ENCODE measurements at places on chromosomes 1 and 21.

DNA sequence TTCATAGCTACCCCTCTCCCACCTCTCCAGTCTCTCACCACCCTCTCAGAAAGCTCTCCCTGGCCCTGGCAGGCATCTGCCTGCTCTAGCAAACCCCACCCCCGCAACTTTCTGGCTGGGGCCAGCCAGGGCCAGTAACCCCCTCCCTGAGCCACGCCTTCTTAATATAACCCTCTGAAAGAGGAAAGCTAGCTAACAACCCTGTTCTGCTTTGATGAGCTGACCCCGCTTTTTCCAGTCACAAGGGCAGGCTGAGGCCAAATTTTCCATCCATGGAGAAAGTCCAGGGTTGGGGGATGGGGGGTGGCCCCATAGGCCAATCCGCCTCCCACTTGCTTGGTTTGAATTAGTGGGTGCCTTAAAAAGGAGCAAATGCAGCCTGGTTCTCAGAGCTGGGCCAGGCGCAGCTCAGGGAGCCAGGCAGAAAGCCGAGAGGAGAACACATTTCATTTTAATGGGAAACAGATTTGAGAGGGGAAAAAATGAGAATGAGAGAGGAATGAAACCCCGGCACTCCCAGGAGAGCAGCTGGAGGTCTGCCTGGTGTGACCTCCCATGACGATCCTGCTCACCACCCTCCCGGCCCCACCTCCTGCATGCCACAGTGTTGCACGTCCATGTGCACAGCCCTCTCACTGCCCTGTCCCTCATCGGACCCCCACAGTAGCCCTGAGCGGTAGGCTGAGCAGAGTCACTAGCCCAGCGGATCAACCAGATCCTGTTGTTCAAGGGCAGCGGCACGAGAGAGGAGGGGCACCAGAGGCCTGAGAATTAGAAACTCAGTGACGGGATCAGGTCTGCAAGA, 62.3 kb downstream of the OPTC start:
- no peak for DNase-seq

DNA sequence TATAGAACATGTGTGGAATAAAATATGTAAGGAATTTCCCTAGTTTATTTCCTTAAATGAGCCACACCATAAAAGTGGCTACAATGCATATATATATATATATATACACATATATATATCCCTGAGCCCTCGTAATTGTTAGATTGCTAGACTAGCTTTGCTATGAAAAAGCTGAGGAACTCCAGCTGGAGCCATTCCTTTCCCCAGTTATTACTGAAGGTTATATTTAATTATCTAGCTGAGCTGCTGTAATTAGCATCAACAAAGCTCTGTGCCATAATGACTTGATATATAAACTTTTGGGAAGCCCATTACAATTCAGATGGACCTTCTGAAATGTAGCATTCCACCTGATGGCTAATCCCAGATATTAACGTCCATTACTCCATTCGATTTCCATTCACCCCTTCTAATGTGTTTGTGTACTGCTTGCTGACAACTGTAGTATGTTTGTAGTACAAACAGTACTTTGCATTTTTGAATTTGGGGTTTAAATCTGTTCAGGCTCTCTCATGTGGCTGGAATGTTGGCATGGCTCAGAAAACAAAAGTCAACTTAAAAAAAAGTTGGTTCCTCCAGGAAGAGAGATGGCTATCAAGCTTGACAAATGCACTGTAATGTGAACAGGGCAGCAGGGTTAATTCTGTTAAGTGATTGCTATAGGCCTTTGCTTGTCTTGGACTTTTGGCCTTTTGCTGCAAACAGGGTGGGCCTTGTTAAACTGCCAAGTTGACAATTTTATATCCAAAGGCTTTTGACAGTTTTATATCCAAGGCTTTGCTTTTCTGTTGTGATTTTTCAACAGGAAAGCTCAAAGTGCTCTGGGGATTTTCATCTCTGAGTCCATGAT, 170.0 kb downstream of the LTN1 start:
- no peak for DNase-seq

DNA sequence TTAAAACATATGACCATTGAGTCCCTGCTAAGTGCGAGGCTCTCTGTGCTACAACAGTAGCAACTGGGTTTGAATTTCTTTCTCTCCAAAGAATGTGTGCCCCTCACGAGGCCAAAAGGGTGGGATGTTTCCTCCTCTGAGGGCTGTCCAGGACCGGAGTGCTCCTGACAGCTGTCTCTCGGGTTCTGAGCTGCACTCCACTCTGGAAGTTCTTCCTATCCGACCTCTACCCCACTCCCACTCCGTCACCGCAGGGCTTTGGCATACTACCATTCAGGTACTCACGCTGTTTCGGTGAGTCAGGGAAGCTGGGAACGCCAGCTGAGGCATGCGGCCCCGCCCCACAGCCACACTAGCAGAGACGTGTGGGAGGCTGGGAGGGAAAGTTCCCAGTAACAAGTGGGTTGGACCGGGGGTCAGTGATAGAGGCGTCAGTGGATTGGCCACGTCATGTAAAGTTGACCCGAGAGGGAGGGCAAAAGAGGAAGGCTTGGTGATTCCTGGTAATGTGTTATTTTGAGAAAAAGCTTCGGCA, 705 bp upstream of the SLC50A1 start:
- no peak for DNase-seq

DNA sequence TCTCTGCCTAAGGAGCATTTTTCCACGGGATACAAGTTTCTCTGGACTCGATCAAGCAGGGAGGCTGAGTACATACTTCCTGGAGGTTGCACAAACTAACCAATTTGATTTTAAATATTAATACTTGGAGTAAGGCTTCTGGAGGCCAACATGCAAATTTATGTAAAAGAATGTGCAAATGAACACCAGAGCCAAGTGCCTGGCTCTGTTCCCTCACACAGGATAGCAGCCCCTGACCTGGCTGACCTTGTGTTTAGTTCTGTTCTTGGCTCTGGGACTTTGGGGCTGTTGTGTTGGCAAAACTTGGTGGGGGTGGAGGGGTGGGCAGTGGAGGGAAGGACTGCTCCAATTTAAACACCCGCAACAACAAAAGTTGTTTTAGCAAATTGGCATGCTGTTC, 34.2 kb downstream of the CNIH3 start:
- DNase-seq: no peak

- no peak for DNase-seq
Observed at GRCh38 chr1:98739762-98740161, 78.2 kb downstream of the SNX7 start.

DNA sequence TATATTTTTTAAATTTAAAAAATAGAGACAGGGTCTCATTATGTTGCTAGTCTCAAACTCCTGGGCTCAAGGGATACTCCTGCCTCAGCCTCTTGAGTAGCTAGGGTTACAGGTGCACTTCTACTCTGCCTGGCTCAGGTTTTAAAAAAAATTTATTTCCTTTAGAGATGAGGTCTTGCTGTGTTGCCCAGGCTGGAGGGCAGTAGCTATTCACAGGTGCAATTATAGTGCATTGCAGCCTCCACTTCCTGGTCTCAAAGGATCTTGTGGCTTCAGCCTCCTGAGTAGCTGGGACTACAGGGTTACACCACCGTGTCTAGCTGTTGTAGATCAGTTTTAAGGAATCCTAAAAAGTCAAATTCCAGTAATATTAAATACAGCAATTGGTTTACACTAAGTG, 5.0 kb downstream of the RNF11 start:
- no peak for DNase-seq

DNA sequence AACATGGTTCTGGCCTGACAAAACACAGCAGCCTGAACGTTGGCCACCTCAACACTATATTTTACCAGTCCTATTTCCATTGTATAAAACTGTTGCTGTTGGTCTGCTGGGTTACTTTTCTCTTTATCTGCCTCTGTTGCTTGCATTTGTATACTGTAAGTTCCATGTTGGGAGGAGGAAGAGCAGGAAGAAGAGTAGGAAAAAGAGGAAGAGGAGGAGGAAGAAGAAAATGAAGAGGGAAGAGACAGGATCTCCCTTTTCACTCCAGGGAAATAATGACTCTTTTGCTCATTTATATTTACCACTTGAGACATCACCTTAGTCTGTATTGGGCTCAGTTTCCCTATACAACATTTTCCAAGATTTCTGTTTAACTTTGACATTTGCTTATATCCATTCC, 134.2 kb downstream of the PTPRC start:
- DNase-seq: no peak

DNA sequence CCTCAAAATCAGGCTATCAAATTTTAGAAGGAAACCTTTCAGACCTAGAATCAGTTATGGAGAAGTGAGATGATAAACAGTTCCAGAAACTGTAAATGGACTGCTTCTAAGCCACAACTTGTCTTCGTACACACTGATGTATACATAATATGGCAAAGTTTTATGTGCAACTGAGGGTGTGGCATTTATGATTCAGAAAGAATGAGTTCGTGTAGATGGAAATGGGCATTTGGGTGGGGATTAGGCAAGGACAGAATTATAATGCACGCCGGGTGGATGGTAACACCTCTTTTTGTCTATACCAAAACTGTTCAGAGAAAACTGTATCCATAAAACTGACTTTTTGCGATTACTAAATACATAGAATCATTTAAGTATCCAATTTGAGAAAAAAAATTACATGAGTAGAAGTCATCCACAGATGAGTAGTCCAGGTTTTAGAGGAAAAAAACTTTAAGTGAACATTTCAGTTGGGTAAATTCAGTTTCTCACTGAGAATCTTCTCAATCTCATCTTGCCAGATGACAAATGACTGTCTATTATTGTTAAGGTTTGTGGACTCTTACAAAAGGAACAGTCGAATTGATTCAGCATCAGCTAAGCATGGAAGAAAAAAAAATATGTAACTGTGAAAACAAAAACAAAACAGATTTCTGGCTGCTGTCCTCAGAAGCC, 22.5 kb downstream of the ERRFI1 start:
- no peak for DNase-seq

DNA sequence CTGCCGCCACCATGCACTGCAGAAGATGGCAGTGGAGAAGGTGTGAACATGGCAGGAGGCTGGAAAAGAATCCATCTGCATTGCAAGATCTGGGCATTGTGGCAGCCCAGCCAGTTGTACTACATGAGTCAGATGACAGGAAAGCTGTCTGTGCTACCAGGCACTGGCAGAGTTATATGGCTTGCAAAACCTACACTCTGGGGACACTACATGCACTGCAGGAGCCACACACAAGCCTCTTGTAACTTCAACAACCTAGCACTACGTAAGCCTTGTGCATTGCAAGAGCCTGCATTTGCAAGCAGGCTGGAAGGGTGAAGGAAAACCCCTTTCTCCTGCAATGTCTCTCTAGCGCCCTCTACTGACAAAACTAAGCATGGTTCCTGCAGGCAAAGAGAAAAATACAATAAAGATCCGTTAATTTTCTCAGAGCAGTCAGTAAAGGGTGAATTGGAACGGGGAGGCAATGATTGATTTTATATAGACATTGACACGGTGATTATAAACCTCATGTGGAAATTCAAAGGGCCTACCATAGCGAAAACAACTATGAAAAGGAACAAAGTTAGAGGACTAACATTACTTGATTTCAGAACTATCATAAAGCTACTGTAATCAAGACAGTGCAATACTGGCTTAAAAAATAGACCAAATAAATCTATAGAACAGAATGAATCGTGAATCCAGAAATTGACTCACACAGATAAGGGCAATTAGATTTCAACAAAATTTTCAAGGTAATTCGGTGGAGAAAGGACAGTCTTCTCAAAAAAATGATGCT, 26.2 kb upstream of the DYNLT5 start:
- DNase-seq: peak; percentile 36

- no peak for DNase-seq
Observed at GRCh38 chr1:162136760-162137159, 67.3 kb downstream of the NOS1AP start.

GRCh38 chr1:145955436-145955835, 2.4 kb downstream of the LIX1L start:
- no peak for DNase-seq

- no peak for DNase-seq
Observed at GRCh38 chr1:40003156-40004093, 37.1 kb upstream of the CAP1 start.

DNA sequence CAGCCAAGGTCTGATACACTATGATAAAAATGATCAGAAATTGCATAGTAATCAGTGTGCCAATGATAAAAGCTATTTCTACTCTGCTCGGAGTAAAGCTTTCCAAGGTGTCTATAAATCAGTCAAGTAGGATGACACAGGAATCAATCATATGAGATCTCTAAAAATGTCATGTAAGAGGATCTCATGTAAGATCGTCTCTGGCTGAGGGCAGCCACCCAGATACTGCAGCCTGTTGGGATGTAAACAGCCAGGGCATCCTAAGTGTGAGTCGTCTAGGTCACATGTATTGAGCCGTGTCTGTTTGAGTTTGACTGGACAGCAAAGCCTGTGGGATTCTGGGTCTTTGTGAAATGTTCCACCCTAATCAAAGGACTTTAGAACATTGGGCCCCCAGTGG, 2.8 kb upstream of the TEX35 start:
- DNase-seq: no peak

GRCh38 chr1:154911691-154912550, 24.6 kb downstream of the PMVK start:
- DNase-seq: no peak

- DNase-seq: no peak
Observed at GRCh38 chr1:209723756-209724693, 19.4 kb downstream of the HSD11B1 start.

GRCh38 chr21:39451332-39452206, at the start of gene SH3BGR:
Gene SH3BGR, plus strand, starts transcription at chr21:39451970. Its CDS starts 127 bp downstream, at chr21:39452097.
- no peak for DNase-seq

DNA sequence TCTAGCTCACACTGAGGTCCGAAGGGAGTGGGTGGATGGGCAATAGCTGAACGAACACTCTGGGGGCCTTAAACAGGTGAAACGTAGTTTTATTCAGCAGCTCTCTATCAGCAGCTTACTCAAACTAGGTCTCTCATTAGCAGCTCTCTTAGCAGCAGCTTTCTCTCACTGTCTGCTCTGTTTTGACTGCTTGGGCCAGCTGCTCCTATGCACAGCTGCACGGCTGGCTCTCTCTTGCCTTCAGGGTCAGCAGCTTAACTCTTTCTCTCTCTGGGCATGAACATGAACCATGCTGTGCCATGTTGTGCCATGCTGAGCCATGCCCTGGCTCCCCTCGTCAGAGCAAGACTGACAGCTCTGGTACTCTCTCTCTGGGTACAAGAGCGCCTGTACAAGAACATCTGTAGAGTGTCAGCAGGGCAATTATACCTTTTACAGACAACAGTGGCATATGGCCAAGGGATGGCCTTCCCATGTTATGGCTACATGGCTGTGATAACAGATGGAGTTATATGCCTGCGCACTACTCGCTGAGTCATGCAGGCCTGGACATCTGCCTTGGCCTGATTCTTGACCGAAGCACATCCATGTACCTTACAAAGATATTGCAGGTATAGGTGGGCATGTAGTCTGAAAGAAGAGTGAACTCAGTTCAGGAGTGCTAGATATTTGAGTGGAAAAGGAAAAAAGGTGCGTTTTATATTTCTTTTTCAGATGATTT, 152.4 kb downstream of the LEPR start:
- DNase-seq: no peak

DNA sequence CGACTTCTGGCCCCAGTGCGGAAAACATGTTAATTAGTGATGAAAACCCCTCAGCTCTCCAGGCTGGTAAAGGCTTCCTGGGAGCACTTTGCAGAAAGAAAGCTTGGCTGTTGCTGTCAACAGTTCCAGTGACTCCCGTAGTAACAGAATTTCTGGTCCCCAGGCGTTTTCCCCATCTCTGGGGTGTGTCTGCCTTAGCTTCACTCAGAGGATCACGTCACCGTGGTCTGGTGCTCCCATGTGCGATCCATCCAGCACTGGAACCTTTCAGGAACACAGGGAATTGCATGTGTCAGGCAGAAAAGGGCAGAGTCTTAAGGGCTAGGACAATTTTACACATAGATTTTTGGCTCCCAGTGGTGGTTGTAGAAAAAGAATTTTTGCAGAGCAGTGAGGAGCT, 470.4 kb upstream of the USP24 start:
- no peak for DNase-seq
